ENCODE measurements at places on chromosomes 3 and 15.

- peak; percentile 48 for DNase-seq
Observed at GRCh38 chr15:27059610-27060202, 88.7 kb downstream of the GABRG3 start.

GRCh38 chr3:32480604-32481003 is 22.0 kb downstream of the CMTM6 start:
- DNase-seq = no peak

GRCh38 chr3:74500257-74500656 is 114.2 kb downstream of the CNTN3 start:
- no peak for DNase-seq

DNA sequence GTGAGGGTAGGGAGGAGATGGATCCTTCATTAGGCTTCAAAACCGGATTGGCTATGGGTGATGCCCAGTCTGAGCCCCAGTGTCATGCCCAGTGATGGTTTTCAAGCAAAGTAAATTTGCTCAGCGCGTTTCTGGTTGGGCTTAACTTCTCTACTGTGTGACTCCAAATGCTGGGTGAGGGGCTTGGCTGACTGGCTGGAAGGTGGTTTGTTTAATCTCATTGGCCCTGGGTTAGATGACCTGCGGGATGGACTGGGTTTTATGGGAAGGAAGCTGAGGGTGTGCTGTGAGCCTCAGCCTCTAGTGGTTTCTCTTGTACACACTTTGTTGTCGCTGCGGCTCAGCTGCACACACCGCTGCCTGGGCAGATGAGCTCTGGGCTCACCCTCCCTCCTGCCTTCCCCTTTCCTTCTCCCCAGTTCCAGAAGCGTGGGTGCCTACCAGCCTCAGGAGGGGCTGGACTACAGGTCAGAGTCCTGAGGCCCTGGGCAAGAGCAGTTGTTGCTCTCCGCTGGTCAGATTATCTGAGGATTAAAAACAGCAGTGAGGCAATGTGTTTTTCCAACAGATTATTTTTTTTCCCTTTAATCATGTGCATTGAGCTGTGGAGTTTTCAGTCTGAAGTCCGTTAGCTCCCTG is 18.6 kb downstream of the PDIA5 start:
- no peak for DNase-seq

DNA sequence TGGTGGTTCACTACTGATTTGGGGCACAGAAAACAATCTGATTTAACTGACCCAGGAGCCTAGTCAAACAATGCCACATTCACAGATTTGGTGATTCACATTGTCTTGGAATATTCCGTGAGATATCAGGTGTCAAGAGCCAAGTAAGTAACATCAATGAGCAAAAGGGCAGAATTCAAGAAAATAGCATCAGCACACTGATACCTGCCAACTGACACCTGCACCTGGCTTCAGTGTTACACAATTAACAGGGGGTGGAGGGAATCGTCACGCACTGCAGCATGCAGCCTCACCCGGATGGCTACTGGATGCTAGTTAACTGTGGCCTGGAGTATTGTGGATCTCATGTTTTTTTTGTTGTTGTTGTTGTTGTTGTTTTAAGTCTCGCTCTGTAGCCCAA is 17.6 kb downstream of the CCNL1 start:
- DNase-seq = no peak
